ENCODE measurements at places on chromosomes 6 and 20. TPM values are rescaled to one million over a fixed set of nuclear protein-coding genes. Genes with fewer than 3 reads are reported as not detected.

- no peak for DNase-seq
Measured at GRCh38 chr6:30821862-30822784, 62.2 kb upstream of the DDR1 start.

DNA sequence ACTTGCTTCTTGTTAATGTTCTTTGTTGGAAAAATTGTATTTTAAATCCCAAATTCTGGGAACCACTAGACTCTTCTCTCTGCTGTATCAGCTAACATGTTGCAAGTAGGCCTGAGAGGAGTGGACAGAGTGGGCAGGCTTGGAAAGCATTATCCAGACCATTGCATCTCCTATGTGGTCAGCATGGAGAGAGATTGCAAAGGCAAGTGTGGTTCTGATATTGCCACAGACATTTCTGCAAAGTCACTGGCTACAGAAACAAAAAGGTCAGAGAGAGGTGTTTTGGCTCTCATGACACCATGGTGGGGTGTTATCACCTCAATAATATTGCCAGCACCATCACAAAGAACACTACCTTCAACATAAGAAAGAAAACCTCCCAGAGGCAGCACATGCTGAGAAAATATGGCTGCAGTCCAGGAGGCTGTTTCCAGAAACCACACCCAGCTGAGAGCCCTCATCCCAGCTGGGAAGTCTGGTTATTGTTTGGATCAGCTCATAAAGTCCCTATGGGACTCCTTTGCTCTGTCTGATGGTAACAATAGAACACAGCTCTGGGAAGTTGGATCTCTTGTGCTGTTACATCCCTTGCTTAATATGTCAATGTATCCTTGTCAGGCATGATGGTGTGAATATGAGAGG is 78.2 kb upstream of the TBX18 start:
- DNase-seq = no peak

GRCh38 chr20:60003776-60004175 is 45.6 kb downstream of the CDH26 start:
- DNase-seq = no peak

Gene PLCB1
- polyA plus RNA-seq = 2.5 TPM

Gene OR12D3
- not detected for polyA plus RNA-seq
